Fibroblast of skin of right biceps (primary cell): ENCODE measurements at places on chromosomes 7 and 10.

DNA sequence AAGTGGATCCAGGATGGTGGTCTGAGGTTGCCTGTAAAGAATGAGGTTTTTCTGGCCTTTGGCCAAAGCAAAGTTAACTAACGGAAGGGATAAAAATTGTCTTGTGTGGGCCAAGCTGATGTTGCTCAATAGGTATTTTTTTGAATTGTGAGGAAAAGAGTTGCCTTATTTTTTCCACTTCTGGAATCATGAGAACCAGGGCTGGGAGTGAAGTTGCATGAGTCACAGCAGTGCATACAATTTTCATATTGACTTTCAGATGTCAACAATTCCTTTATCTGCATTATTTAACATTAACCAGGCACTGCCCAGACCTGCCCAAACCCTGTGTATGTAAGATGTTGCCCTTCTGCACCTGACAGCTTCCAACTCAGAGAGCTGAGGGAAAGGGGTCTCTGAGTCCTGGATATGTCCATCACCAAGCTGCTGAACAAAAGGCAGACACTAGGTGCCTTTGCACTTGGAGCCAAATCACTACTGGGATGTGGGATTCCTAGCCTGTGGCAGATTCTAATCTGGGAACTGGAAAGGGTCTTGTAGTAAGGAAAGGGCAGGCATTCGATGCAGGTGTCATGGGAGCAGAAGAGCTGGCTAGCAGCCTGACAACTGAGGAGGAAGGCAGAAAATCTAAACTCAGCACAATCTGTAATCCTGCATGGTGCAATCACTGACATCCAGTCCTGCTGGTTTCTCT is 52.3 kb upstream of the SLC35B4 start:
- peak; percentile 72 for DNase-seq

DNA sequence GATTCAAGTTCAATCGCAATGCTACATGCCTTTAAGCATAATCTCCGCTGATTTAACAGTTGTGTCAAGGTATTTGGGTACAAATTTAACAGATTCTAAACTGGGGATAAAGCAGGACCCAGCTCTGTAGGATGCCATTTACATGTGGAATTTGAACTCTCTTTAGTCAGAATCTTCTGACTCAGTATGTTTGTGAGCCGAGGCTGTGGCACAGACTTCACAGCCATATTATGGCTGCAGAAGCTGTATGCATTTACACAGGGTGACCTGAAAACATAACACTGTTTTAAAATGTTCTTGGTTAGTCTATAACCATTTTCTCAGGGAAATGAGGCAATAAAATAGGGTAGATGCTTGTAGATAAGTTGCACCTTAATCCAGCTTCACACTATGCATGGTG is 8.7 kb downstream of the PDLIM1 start:
- DNase-seq, result no peak

DNA sequence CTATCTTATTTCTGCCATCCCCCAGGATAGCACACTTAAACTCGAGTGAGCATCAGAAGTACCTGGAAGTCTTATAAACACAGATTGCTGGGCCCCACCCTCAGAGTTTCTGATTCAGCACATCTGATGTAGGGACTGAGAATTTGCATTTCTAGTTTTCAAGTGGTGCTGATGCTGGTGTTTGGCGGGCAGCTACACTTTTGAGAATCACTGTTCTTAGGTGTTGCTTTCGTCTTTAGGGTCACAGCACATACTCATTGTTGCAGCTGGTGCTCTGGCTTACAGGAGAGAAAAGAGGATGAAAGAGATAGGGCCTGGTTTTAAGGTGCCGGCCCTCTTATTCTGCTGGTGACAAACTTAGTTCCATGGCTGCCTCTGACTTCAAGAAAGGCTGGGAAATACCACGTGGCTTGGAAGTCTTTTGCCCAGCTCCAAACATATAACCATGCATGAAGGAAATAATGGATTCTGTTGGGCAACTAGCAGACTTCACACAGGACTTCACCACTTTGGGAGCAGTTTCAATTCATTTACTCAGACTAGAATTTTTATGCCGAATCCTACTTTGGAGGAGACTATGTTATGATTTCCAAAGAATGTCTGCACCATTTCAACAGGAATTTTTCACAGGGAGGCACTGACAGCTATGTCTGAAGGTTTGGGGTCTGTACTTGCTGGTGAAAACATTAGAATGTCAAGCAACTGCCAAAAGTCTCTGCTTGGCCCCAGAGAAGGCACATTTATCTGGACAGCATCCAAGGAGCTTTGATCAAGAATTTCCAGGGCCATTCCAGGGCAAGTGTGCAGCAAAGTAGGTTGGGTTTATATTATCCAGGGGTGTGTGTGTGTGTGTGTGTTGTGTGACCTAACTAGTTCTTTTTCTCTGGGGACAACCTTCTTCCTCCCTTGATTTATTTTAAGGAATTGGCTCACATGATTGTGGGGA is 6.9 kb upstream of the MINDY4 start:
- DNase-seq, result peak; percentile 84

GRCh38 chr7:148290538-148290937 is 300.0 kb upstream of the C7orf33 start:
- no peak for DNase-seq

GRCh38 chr10:99880080-99880835 is 97.8 kb downstream of the ABCC2 start:
- DNase-seq, result no peak

DNA sequence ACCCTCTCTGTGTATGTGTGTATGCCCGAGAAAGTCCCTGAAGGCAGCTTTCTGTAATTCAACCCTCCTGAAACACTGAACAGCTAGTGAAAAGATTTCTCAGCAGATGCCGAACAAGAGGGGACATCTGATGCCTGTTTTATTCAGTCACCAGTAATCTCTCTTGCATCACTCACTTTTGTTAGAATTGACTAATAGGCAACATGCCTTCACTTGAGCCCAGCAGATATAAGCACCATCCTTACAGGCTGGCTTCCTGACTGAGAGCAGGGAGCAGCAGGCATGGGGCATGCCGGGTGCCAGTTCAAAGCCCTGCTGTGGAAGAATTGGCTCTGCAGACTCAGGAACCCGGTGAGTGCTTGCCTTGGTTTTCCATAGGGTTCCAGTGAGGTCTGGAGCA is at the start of gene ABCA13:
Gene ABCA13 (plus strand): TSS at position 257 of the 400 bp plus-strand sequence. CDS start 26 bp downstream, at position 283.
- DNase-seq, result peak; percentile 21

DNA sequence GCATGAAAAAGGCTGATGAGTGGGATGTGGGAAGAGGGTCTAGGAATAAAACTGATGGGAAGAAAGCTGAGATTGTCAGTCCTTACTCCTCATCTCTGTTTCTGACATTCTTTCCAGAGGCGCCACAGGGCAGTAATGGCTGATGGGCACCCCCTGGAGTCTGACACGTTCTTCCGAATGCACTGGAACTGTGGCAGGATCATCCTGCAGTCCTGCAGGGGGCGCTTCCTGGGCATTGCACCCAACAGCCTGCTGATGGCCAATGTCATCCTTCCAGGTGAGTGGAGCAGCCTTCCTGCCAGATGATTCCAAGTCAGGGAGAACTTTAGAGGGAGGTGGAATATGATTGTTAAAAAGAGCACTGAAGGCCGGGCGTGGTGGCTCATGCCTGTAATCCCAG is 4.8 kb downstream of the FSCN3 start:
- DNase-seq, result peak; percentile 20

GRCh38 chr7:81231301-81231838 is 312.5 kb upstream of the SEMA3C start:
- DNase-seq, result no peak

GRCh38 chr10:6292741-6293151 is 90.0 kb downstream of the PFKFB3 start:
- DNase-seq, result peak; percentile 70

DNA sequence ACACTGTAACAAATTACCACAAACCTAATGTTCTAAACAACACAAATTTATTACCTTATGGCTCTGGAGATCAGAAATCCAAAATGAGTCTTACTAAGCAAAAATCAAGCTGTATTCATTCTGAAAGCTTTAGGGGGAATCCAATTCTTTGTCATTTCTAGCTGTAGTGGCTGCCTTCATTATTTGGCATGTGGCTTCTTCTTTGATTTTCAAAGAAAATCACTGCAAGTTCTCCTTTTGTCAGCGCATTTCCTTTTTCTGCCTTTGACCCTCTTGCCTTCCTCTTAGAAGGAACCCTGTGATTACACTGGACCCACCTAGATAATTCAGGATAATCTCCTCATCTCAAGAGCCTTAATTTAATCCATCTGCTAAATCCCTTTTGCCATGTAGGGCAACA is 36.9 kb downstream of the ZPBP start:
- no peak for DNase-seq

DNA sequence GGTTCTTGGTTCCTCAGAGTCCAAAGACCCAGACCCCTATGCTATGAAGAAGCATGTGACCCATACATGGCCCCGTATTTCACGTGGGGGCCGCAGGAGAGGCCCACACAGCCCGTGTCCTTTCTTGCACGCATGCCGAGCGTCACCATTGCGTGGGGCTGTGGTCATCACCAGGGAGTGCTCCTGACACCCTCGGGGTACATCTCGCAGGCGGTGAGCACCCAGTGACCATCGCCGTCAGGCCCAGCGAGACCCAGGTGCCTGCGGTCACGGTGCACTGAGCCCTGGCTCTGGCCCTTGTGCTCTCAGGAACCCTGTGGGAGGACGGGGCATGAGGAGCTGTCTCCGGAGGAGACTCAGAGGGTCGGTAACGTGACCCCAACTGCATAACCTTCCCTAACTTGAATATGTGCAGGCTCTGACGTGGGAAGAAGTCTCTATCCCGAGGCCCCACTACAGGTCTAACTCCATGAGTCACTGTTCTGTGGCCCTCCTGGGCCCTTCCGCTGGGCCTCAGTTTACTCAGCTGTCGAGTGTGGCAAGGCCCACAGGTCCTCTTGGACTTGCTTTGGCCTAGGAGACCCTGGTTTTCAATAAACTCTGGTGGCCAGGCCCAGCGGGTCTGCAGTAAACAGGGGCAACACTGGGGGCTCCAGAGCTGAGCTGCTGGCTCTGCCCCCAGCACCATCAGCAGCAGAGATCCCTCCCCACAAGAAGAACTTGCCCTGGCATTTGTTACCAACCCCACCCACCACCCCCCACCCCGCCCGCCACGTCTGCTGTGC is 503.9 kb downstream of the PTPRN2 start:
- no peak for DNase-seq

- DNase-seq, result no peak
These were observed 60.2 kb downstream of the ADRA2A start for GRCh38 chr10:111137007-111137406.

GRCh38 chr10:112475575-112476218 is 28.7 kb downstream of the VTI1A start:
- peak; percentile 30 for DNase-seq

- no peak for DNase-seq
These were observed 109.8 kb downstream of the GRID1 start for GRCh38 chr10:86256690-86257315.

DNA sequence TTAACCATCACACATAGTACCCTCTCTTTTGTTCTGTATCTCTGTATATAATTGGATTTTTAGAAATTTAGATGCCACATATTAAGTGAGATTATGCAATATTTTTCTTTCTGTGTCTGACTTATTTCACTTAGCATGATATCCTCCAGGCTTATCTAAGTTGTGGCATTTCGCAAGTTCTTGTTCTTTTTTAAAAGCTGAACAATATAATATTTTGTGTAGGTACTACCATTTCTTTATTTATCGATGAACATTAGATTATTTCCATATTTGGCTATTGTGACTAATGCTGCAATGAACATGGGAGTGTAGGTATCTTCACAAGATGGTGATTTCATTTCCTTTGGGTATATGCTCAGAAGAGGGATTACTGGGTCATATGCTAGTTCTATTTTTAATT is 295.0 kb downstream of the SUGCT start:
- DNase-seq, result no peak

DNA sequence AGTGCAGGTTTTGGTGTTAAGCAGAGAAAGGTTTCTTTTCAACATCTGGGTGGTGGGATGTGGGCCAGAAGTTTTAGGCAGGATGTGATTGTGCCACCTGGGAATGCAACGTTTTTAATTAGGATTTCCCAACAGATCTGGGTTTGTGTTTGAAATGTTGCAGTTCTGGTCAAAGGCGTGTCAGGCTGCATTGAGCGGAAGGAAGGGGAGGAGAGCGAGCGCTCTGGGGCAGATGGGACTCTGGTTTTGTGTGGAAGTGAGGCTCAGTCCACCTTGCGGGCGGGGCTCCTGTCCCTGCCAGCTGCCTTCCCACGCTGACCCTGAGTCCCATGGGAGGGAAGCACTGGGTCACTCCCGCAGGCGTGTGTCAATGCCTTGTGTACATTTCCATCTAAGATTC is 767.7 kb downstream of the KCNMA1 start:
- DNase-seq, result peak; percentile 16

- no peak for DNase-seq
These were observed 84.2 kb upstream of the STEAP1B start for GRCh38 chr7:22584179-22584578.

GRCh38 chr7:91264046-91264923 is at the start of gene FZD1:
FZD1 (plus strand) TSS chr7:91264433; CDS start chr7:91264881, 448 bp downstream.
- peak; percentile 100 for DNase-seq

- DNase-seq, result no peak
These were observed 86.9 kb downstream of the NEURL1 start for GRCh38 chr10:103580430-103580829.

DNA sequence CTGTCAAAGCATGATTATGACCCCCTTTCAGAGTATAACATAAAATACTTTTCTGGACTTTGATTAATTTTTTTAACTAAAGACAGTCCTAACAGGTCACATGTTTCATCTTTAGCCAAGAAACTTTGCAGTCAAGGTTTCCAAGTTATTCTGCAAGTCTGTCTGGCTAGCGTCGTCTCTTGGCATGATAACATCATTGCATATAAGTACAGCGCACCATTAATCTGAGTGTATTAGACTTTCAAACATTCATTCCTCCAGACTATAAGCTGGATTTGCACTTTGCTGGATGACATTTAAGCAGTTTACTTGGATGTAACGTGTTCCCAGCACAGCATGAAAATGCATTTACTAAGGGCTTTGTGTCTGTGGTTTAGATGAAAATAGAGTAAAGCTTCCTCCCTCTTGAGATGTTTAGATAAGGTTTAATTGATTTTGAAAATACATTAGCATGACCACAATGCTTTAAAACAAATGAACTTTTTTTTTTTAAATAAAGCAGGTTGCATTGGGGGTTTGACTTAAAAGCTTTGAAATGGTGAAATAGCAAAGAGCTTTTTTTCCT is 349.0 kb upstream of the MTPN start:
- no peak for DNase-seq

- DNase-seq, result no peak
These were observed 30.9 kb downstream of the SCIN start for GRCh38 chr7:12601302-12601869.

GRCh38 chr7:50220273-50220672 is 84.2 kb upstream of the IKZF1 start:
- no peak for DNase-seq

GRCh38 chr7:8418629-8419245 is 14.7 kb upstream of the NXPH1 start:
- peak; percentile 46 for DNase-seq

DNA sequence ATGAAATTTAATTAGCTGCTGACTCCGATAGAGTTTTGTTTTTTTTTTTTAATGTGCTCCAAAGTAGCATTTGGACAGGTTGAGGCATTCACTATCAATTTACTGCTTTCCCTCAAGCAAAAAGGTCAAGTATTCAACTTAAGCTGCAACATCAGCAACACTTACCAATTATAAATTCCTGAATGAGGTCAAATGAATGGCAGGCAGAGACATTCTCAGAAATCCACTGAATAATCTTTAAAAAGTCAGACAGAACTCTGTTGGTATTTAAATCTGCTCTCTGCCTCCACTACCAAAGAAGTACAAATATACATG is 62.8 kb downstream of the GSAP start:
- peak; percentile 33 for DNase-seq
